ENCODE measurements at places on chromosomes 3 and 15.

DNA sequence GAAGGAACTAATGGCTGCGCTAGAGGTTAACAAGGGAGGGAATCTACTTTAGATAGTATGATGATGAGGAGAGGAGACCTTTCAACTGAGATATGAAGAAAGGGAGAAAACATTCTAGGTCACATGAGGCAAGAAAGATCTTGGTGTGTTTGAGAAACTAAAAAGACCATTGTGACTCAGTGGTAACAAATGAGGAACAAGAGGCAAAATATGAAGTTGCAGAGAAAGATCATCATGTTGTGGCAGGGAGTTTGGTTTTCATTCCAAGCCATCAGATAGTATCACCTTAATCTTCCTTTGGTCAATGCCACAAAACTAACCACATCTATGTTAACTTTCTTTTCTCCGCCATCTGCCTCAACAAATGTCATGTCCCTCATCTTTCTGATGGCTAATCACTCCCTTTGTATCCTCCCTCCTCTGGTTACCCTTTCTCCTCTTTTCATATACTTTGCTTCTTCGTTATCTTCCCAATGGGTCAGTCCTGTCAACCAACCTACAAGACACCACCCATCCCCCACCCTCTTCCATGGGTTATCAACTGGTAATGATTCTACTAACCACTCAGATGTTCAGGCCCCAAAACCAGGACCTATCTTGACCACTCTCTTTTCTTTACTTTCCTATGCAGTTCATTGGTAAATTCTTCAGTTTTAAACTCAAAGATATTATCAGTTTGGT lies 2.4 kb upstream of the PDCD6IP start:
- DNase-seq, result no peak

GRCh38 chr15:92107510-92107909 lies 254.0 kb downstream of the SLCO3A1 start:
- no peak for DNase-seq

- DNase-seq, result peak; percentile 92
Observed at GRCh38 chr15:23565395-23566070, at the start of gene MKRN3. Gene MKRN3, plus strand, starts transcription at chr15:23565674. Its CDS starts 109 bp downstream, at chr15:23565783.

DNA sequence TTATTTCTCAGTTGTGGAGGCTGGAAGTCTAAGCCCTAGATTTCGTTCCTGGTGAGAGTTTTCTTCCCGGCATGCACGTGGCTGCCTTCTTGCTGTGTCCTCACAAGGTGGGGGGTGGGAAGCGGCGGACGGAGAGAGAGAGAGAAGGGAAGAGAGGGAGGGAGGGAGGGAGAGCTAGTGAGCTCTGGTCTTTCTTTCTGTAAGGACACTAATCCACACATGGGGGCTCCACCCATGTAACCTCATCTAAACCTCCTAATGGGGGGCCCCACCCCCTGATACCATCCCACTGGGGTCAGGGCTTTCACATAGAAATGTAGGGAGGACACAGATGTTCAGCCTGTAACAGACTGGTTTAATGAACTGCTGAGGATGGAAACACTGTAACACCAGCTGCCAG lies 7.3 kb downstream of the FBLN2 start:
- no peak for DNase-seq

GRCh38 chr3:40731445-40731844 lies 206.7 kb downstream of the ZNF621 start:
- DNase-seq, result no peak

DNA sequence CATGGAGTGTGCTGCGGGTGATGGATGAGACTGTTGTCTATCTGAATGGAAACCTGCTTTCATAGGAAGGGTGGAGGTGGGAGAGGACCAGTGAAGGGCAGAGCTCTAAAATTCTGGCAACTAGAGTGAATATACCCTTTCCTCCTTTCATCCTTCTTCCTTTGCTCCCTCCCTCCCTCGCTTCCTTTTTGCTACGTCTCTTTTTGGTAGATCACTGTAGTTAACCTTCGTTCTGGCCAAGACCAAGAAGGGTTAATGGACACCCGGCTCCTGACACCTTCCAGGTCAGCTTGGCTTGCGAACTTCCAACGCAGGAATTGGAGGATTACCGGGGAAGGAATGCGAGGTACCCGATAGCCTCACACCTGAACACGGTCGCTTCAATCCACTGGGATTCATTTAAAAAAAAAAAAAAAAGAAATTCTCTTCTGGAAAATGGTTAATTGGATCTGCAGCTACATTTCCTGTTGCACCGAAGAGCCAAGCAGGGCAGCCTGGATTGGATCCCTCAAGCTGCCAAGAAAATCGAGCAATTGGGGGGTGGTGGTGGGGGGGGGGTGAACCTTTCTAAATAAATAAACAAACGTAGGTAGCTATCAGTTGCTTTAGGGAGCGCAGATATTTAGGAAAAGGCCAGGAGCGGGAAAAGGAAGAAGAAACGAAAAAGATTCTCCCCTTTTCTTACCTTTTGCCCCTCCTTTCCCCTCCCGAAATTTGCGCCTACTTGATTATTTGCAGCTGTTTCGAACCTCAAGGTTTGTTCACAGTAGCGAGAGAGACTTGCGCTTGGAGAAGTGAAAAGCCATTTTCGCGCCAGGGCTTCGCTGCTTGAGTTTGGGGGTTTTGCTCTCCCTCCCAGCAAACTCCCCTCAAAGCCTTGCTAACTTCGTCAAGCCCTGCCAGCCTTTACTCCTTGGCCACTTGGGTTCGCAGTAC lies 9.5 kb upstream of the NR2F2 start:
- DNase-seq, result no peak

DNA sequence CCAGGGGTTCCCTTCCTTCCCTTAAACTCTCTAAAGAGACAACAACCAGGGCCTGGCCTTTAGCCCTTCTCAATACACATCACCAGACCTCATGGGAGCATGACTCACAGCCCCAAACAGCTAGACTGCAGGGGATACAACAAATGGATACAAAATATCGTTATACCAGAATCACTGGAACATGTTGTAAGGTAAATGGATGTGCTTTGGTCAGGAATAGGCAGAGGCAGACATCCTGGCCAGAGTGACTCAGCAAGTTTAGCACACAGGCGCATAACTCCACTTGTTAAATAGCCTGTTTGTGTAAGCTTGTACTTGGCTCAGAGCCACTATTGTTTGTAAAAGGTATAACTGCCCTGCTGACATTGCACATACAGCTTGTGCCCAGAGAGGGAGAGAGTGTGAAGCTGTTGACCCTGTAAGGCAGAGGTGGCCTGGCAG lies 18.3 kb downstream of the TMED3 start:
- no peak for DNase-seq

Data from NCI-H146 (cell line).